Breast epithelium (tissue), 4 donors: ENCODE measurements at places on chromosomes 3 and 15. TPM values are rescaled to one million over a fixed set of nuclear protein-coding genes. Genes with fewer than 3 reads are reported as not detected.

The CLSTN2 gene
- 33.1 TPM for total RNA-seq

The P2RY12 gene
- 3.6 TPM for total RNA-seq

The EFL1 gene
- 22.9 TPM for total RNA-seq

The EIF4E3 gene
- 34.4 TPM for total RNA-seq

The C3orf52 gene
- 8.5 TPM for total RNA-seq

The GOLGA8O gene
- not detected for total RNA-seq

The C2CD4A gene
- total RNA-seq: 0.66 TPM

The CERS3 gene
- not detected for total RNA-seq

The ADAMTS9 gene
- 19.4 TPM for total RNA-seq

The TICRR gene
- 0.15 TPM for total RNA-seq

The ST6GAL1 gene
- total RNA-seq: 42.3 TPM

The C2CD4B gene
- 2.5 TPM for total RNA-seq

The CPB1 gene
- 3.4 TPM for total RNA-seq

The GPR171 gene
- total RNA-seq: 1.8 TPM

The ALDH1A3 gene
- total RNA-seq: 44.9 TPM

The ADCY5 gene
- 32.5 TPM for total RNA-seq

The DYNLT2B gene
- total RNA-seq: 8.5 TPM
